MCF 10A (cell line): ENCODE measurements at places on chromosomes 13 and 19. TPM values are rescaled to one million over a fixed set of nuclear protein-coding genes. Genes with fewer than 3 reads are reported as not detected.

- H3K27ac ChIP-seq, result no peak overlapping the region
- no peak for DNase-seq
- H3K4me3 ChIP-seq, result no peak overlapping the region
- no peaks in the 10 kb centered on the region for H3K4me1 ChIP-seq
- H3K36me3 ChIP-seq, result no peaks in the 10 kb centered on the region
Observed at GRCh38 chr19:53696951-53697350, 65.2 kb downstream of the DPRX start.

DNA sequence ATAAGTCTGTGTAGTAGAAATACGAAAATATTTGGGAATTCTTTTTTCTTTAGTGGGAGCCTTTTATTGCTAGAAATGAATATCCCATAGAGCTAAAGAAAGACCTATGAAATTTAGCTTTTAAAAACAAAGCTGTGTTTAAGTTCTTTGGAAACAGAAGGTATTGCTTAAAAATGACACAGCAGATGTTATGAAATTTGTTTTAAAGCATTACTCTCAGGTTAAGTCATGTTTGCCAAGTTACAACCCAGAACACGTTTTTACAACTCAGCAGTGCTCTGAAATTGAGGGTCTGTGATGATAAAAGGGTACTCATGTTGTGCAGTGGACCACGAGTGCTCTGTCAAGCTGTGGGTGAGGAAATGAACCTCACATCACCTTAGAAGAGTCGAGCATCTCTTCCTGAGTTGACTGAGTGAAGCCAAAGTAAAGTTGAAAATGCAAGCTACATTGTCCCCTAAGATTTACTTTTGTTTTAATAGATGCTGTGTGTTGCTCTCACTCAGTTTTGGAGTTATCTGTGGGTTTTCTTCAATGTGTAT, 161.1 kb downstream of the SHISA2 start:
- H3K4me1 ChIP-seq, result peaks cover 20% of the 10 kb centered on the region
- no peak overlapping the region for H3K4me3 ChIP-seq
- H3K27me3 ChIP-seq, result no peaks in the 10 kb centered on the region
- peak overlapping the region; percentile 59 for H3K27ac ChIP-seq
- no peaks in the 10 kb centered on the region for H3K36me3 ChIP-seq

DNA sequence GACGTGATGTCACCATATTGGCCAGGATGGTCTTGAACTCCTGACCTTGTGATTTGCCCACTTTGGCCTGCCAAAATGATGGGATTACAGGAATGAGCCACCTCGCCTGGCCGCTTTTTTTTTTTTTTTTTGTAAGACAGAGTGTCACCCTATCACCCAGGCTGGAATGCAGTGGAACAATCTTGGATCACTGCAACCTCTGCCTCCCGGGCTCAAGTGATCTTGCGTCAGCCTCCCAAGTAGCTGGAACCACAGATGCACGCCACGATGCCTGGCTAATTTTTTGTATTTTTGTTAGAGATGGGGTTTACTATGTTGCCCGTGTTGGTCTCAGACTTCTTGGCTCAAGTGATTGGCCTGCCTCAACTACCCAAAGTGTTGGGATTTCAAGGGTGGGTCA, 28.9 kb upstream of the ZNF808 start:
- peaks cover 6% of the 10 kb centered on the region for H3K36me3 ChIP-seq
- H3K27me3 ChIP-seq, result no peaks in the 10 kb centered on the region
- H3K4me1 ChIP-seq, result no peaks in the 10 kb centered on the region
- H3K27ac ChIP-seq, result no peak overlapping the region
- no peak for DNase-seq
- H3K4me3 ChIP-seq, result no peak overlapping the region

The CATSPERD gene
- total RNA-seq, result not detected in 2 replicates

The SETDB2 gene
- 6.1 and 7.3 TPM in 2 replicates for total RNA-seq

GRCh38 chr13:20624213-20624612, 57.3 kb downstream of the IFT88 start:
- H3K27ac ChIP-seq, result no peak overlapping the region
- no peaks in the 10 kb centered on the region for H3K27me3 ChIP-seq
- no peak overlapping the region for H3K4me3 ChIP-seq

DNA sequence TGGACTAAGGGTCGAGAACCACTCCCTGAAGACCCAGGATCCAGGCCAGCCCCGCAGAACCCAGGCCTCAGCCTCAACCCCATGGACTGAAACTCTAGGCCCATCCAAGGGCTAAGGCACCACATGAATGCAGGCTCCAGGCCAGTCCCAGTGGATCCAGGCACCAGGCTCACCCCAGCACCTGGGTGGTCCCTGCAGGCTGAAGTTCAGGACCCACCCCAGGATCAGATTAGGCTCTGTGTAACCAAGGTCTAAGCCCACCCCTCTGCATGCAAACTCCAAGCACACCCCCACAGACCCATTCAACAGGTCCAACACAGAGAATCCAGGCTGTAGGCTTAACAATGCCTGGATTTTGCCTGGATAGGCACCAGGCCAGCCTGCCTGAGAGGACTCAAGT, 1876.2 kb downstream of the PCDH9 start:
- no peak overlapping the region for H3K4me3 ChIP-seq
- no peak for DNase-seq
- no peaks in the 10 kb centered on the region for H3K36me3 ChIP-seq
- H3K27ac ChIP-seq, result no peak overlapping the region
- H3K4me1 ChIP-seq, result no peaks in the 10 kb centered on the region

- no peaks in the 10 kb centered on the region for H3K27me3 ChIP-seq
- peaks cover 38% of the 10 kb centered on the region for H3K4me1 ChIP-seq
- H3K4me3 ChIP-seq, result peak overlapping the region; percentile 72
- peak overlapping the region; percentile 57 for H3K27ac ChIP-seq
- H3K36me3 ChIP-seq, result peaks cover 12% of the 10 kb centered on the region
- peak; percentile 44 for DNase-seq
Observed at GRCh38 chr19:343451-343931, 1.1 kb downstream of the MIER2 start.
